Epithelial cell of esophagus (primary cell): ENCODE measurements at places on chromosomes 4 and X.

- no peak for DNase-seq
Observed at GRCh38 chr4:132596186-132596585, 552.9 kb upstream of the PCDH10 start.

- DNase-seq = no peak
Observed at GRCh38 chr4:120821977-120822376, 100.5 kb downstream of the PRDM5 start.

GRCh38 chr4:81758574-81759264 lies 287.0 kb upstream of the RASGEF1B start:
- DNase-seq = no peak

- peak; percentile 8 for DNase-seq
Observed at GRCh38 chr4:123386609-123387008, 10.0 kb upstream of the SPRY1 start.

DNA sequence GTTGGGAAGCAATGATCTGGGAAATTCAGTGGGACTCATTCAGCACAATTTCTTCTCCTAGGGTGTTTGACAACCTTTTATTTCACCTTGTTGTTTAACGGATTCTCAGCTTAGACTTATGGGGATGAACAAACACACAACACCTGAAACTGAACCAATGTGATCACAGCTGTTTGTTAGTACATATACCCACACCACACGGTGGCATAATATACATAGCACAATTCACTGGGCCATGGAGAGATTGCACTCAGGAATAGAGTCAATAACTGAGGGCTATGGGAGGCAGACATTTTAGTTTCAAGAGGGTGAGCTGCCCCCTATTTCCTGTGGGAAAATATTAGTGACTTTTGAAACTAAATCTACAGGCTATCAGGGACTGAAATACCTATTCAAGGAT lies 148.0 kb downstream of the PARM1 start:
- no peak for DNase-seq

- DNase-seq = no peak
Observed at GRCh38 chrX:421646-422391, 35.1 kb upstream of the PPP2R3B start.

DNA sequence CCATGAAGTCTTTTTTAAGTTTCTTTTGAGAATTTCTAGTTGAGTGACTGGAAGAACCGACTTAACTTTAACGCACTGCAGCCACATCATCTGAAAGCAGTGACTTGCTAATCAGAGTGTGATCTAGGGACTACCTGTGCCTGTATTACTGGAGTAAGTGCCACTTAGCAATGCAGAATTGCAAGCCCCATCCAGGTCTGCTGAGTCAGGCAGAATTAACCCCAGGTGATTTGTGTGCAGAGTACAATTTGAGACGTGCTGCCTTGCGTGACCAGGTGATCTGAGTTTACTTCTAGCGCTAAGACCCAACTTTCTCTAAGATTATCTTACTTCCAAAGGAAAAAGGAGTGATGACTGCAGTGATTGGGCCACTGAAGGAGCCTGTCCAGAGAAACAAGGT lies 85.3 kb downstream of the CLCN4 start:
- no peak for DNase-seq

DNA sequence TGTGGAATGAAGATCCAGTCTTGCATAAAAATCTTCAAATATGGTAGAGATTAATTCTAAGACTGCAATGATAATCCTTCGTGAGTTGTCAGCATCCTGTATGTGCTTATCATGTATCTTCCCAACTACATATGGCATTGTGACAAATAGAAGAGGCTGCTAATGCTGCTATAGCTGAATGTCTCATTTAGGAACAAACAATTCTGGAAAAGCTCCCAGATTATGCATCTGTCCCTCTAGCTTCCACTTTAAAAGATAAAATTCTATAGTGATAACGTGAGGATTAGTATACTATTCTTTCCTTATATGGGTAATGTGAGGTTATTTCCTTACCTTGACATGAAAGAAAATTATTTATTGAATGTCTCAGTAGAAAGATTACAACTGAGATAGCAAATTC lies 930.9 kb downstream of the DMD start:
- no peak for DNase-seq

DNA sequence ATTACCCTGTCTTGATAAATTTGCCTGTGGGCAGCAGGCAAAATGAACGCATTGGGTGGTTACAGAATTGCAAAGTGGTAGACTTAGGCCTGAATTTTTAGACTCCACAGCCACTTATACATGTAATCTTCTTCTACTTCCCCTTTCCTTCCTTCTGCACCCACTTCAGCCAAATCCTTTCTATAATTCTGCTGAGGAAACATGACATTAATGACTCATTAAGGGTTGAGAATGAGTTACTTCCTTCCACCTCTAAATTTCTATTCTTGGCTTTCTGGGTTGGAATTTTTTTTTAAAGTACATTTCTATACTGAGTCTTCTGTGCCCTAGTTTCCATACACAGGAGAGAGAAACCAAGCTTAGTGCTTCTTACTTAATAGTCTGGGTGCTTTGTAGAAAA lies 10.1 kb downstream of the PAPSS1 start:
- DNase-seq = peak; percentile 42

- DNase-seq = no peak
Observed at GRCh38 chr4:21795091-21795490, 153.5 kb downstream of the KCNIP4 start.
